ENCODE measurements at places on chromosomes 3 and 15.

DNA sequence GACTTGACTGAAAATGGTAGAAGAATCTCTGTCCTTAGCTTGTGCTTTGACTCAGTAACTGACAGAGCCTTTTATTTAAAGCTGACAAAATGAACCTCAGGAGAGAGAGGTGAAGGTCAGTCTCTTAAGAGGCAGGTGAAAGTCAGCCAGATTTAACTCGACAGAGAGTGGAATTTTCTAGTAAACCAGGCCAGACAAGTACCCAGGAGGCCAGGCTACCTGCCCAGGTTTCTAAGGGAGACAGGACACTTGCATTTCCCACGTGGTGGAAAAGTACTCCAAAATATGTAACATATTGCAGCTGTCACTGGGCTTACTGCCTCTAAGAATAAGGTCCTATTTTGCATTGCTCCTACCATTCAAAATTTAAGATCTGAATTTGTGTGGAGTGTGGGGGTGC, 167.9 kb downstream of the FMN1 start:
- DNase-seq: no peak

- no peak for DNase-seq
Observed at GRCh38 chr3:128435058-128435457, 31.6 kb downstream of the DNAJB8 start.

DNA sequence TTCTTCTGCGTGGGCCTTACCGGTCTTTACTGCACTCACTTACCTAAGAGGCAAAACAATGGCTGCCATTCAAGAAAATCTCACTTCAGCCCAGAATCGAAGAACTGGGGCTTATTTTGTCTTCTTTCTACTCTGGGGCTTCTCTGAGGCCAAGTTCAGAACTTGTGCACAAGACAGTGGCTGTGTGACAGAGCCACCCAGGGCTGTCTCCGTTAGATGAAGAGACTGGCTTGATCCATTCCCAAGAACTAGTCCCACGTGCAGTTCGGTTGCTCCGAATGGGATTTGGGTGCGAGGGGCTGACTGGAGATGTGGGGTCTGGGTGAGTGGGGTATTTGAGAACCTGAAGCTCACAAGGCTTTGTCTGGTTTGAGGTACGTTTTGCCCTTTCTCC, 795 bp upstream of the TCF12 start:
- peak; percentile 50 for DNase-seq

DNA sequence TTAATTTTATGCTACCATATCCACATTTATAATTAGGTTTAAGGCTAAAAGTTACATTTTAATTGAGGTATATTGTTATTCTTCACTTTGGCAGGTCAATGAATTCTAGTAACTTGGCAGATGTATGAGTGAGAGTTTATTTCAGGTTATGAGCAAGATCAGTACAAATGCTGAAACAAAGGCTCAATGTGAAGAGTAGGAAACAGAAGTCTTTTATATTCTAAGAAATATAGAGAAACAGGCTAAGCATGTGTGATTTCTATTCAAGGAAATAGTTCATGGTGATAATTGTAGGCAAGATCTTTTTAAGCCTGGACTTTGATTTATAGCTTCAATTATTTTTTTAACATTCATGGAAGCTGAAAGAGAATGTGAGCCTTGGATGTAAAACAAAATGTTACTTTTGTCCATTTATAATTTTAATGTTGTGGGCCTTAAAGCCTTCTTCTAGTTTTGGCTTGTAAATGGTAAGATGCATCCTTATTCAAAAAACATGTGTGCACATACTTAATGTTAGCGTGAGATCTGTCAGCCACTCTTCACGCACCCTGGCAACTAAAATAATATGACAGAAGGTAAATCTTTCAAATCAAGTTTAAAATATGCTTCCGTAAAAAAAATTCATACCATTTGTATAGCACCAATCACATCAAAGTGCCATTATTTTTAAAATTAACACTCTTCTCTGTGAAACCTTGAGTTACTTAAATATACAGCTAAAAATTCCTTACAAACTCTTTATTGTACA, 22.8 kb upstream of the OSTN start:
- no peak for DNase-seq

DNA sequence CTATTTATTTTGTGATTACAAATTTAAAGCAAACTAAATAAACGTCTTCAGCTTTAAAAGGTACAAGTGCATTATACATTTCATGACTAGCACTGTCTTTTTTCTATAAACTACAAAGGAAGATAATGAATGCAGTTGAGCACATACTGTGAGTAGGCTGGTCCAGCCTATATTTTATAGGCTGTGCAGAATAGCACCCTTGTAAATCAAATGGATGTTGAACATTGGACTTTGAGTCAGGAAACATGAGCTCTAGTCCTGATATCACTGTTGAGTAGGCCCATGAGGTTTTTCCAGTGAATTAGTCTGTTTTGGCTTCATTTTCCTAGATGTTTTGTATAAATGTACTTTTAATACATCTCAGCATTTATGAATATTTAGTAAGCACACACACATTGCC, 447.3 kb upstream of the KCNMB2 start:
- DNase-seq: no peak

DNA sequence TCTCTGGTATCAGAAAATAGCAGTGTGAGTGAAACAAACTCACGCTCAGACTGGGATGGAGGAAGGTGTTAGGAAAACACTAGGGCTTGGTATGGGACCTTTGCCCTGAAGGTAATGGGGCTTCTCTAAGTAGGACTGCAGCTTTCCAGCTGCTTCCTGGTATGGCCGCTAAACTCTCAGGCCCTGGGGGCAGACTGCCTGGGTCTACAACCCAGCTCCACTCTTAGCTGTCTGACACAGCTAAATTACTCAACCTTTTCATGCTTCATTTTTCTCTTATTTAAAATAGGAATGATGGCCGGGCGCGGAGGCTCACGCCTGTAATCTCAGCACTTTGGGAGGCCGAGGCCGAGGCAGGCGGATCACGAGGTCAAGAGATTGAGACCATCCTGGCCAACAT, 5.2 kb upstream of the YEATS2 start:
- no peak for DNase-seq

GRCh38 chr3:11415099-11415498, 142.9 kb downstream of the ATG7 start:
- no peak for DNase-seq

- no peak for DNase-seq
Observed at GRCh38 chr3:115667738-115668065, 44.4 kb downstream of the GAP43 start.

DNA sequence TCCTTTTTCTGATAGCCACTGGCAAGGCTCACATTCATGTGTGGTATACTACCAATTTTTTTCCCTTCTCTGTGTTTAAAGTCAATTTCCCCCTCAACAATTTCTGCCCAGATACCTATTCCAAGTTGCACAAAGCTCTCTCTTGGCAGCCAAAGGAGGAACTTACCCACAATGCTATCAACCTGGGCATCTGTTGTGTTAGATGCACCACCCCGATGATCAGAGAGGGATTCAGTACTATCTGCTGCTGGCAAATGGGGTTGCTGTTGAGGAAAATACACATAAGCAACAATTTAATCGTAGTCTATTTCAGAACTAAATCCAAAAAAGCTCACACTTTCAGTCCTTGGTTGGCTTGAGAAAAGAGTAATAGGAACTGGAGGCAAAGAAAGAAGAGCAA, 46.1 kb downstream of the AAGAB start:
- no peak for DNase-seq

- no peak for DNase-seq
Observed at GRCh38 chr15:91263632-91264531, 163.8 kb downstream of the SV2B start.

DNA sequence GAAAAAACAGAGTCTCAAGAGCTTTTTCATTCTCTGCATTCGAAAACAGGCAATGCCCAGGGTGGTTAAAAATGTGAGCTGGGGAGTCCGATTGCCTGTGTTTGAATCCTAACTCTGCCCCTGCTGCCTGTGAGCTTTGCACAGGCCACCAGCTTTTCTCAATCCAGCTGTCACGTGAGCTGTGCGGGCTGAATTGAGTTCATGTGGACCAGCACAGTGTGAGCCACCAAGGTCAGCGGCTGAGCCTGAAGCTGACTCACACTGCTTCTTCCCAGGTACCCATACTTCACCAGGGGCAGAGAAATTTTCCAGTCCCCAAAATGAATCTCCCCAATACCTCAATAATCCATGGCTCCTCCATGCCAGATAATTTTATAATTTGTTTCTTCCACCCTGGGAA, 64.4 kb upstream of the SLCO3A1 start:
- no peak for DNase-seq

DNA sequence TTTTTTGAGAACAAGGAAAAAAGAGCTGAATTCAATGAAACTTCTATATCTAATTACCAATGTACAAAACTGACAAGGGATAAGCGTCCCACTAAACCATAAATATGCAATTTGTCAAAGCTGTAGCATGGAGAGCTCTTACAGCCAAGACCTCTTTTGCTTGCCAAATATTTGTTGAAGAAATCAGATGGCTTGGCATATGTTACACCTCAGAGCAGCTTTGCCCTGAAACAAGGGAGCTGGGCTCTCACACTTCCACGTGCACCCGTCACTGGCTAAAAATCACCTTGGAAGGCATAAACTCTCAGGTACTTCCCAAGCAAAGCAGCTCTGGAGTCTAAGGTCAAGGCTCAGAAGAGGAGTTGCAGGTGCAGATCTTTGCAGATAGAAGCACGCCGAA, 324.7 kb upstream of the SLCO3A1 start:
- DNase-seq: no peak

GRCh38 chr15:91895051-91895450, 41.5 kb downstream of the SLCO3A1 start:
- DNase-seq: no peak

- DNase-seq: no peak
Observed at GRCh38 chr3:72439321-72440183, 408.7 kb downstream of the SHQ1 start.

DNA sequence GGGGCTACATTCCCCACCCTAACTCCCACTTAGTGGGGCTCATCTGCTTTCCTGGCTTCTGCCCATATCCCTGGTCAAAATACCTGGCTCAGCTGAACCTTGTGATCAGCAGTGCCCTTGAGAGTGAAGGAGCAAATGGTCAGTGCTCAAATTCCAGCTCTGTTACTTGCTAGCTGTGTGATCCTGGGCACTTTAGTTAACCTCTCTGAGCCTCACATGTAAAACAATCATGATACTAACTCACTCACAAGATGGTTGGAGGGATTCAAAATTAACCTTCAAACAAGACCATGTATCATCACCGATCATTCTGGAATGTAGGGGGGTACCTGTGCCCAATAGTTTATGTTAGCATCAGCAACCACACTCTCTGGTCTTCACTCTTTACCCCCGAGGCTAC, 325.6 kb upstream of the TLE3 start:
- no peak for DNase-seq

DNA sequence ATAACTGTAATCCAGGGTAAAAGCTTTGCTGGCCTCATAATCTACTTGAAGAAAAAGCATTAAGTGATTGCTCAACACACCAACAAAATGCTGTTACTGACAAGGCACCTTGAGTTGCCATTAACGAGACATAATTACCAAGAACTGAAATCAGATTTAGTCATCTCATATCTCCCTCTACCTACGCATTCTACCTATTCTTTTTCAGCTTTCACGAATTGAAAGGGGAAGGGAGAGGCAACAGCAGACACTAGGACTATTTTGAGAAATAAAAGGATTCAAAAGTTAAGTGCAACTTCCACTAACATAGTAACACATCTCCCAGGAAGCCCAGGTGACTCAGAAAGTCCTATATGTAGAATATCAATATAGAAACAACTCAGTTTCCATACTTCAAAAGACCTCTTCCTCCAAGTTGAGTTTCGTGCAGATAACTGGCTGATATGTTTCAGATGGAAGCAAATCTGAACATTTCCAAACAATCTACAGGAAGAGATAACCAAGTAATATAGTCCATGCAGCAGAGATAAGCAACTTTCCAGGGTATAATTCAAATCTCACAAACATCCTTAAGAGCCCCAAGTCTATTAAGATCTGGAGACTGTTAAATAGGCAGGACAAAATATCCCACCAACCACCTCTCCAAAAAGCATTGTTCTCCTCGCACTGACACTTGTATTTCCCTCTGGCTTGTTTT, 1.9 kb downstream of the OSBPL10 start:
- no peak for DNase-seq

DNA sequence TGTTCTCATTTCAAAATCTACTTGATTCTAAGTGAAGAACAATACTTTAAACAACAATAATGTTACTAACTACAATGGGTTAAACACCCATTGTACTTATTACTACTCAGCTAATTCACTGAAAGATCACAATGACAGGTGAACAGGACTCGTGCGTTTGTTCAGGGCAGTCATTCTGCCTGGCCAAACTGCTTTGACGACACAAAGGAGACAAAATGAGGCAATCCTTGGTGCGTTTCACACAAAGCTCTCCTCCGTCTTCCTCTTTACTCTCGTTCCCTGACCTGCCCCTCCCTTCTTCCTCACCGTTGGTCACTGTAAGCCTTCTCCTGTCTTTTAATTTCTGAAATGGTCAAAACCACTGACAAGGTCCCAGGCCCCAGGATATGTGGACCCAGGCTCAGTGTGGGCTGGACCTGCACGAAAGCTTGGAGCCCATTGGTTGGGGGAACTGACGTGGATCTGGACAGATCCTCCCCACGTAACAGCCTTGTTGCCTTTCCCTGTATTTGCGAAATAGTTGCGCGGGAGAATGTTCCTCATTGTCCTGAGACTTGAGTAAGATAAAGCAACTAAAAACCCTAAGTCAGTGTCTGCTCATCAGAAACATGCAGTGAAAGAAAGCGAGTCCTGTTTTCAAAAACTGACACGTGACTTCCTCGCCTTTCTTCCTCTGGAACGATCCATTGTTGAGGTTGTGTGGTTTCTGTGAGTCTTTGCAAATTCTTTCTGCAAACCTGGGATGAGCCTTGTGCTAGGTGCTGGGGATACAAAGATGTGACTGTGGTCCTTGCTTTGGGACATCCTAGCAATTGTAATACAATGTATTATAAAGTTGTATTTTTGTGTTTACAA, 147.1 kb upstream of the RGMA start:
- peak; percentile 61 for DNase-seq

DNA sequence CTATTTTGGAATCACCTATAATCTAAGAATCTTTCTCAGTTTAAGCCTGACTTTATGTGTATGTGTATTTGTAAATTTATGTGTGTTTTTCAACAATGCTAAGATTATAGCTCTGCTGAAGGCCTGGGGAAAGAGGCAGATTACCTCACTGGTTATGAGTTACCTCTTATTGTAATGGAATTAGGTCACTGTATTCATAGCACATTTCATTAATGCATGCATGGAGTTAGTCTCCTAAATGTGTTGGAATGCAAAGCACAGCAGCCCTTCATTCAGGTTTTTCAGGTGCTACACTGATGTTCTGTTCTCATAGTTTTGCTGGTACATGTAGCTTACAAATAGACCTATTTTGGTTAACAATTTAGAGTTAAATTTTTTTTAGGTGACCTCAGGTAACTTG, 9.5 kb downstream of the GPR87 start:
- no peak for DNase-seq
